Astrocyte (in vitro differentiated cells and primary cell): ENCODE measurements at places on chromosomes 6 and 20. TPM values are rescaled to one million over a fixed set of nuclear protein-coding genes. Genes with fewer than 3 reads are reported as not detected.

- no peak for DNase-seq
Observed at GRCh38 chr6:167397712-167398111, 72.8 kb downstream of the TTLL2 start.

DNA sequence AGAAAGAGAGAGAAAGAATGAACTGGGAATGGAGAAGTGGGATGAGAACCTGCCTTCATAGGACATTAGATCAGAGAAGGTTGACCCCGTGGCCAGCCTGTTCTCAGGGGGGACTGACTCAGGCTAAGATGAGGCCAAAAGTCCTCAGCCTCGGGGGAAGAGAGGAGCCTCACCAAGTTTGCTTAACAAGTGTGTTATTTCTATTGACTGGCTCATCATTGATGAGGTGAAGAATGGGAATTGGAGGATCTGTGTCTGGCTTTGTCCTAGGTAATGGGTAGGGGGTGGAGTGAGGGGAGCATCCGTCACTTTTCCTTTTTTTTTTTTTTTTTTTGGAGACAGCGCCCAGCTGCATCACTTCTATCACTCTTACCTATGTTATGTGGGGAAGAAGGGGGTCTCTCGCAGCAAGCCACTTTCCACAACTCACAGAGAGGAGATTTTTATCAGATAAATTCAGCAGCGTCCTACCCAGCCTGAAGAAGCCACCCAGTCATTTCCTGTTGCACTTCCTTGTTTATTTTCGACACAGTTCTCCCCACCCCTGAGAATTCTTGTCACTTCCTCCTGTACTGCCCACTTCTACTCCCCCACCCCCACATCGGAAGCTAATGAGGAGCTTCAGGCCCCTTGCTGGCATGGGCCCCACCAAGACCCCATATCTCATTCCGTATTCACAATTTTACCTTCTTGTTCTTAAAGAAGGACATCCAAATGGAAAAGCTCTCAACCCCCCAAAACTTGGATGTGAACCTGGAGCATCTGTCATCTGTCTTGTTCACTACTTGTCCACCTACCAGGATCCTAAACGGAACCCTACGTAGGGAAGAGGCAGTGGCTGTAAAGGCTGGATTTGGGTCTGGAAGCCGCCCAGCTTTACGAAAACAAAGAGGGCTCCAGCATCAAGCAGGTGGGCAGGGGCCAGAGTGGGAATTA, 2.8 kb upstream of the RNASET2 start:
- DNase-seq: no peak

Gene SLC13A3
- 0.50 and 0.66 TPM in 2 replicates for total RNA-seq

DNA sequence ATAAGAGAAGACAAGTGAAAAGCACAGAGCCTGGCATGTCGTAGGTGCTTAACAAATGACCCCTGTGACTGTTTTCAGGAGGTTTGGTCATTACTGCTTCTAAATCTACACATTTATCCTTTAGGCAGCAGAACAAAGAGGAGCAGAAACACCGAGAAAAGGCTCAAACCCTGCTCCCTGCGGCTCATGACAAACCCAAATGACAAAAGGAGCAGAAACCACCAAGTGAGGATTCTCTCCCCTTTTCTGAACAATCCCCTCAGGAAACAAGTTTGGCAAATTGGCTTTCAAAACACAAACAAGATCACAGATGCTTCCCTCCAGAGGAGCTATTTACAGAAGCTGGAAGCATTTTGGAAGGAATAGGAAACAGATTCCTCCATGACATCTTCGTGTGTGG, 15.8 kb upstream of the SIRPG start:
- no peak for DNase-seq

DNA sequence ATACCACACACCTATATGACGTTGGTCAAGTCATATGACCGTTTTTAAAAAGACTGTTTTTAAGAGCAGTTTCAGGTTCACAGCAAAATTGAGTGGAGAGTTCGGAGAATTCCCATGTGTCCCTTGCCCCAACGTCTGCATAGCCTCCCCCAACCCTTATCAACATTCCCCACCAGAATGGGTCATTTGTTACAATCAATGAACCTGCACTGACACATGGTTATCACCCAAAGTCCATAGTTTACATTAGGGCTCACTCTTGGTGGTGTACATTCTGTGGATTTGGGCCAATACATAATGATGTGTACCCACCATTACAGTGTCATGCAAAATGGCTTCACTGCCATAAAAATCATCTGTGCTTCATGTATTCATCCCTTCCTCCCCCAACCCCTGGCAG, 52.0 kb downstream of the ZBTB2 start:
- no peak for DNase-seq

DNA sequence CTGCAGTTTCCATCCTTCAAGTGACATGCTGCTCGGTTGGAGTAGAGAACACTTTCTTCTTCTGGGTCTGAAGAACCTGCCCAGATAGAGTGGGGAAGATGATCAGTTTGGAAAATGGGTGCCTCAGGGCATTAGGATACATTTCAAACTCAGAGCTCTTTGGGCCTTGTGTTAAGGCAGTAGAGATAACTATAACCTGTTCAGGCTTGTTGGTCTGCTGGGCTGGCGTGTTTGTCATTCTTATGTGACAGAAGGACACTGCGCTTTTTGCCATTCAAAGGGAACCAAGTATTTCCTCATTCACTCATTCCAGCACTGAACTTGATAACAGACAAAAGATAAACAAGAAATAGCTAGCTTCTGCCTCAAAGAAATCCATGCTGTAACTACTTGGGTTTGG, 3.8 kb downstream of the TOMM34 start:
- DNase-seq: no peak

DNA sequence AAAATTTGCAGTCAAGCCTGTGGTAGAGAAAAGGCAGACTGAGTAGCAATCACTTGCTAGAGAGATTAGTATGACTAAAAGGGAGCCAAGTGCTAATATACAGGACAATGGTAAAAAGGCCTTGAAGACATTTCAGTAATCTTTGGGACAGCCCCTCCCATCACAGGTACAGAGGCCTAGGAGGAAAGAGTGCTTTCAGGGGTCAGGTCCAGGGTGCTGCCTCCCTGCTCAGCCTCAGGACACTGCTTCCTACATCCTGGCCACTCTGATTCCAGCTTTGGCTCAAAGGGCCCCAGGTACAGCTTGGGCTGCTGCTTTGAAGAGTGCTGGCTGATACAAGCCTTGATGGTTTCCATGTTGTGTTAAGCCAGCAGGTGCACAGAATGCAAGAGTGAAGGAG, 543.5 kb downstream of the MMUT start:
- no peak for DNase-seq

DNA sequence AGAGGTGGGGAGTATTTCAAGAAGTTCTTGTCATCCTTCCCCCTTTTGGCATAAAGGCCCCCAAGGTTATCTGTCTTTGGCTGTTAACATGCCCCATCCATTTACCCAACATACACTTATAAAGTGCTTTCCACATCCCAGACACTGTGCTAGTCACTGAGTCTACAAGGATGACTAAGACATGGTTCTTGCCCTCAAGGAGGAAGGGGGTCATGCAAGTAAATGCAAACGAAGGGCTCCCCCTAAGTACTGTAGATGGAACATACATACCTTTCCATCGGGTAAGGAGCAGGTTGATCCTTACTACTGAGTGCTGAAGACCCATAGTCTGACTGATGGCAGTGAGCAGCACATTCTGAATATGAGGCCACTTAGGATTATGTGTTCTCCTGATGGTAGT, 38.3 kb downstream of the HECA start:
- DNase-seq: no peak

GRCh38 chr20:58980711-58981627, at the start of gene NELFCD:
Gene NELFCD (plus strand): TSS chr20:58981256. CDS start chr20:58981310, 54 bp downstream.
- peak; percentile 49 for DNase-seq

DNA sequence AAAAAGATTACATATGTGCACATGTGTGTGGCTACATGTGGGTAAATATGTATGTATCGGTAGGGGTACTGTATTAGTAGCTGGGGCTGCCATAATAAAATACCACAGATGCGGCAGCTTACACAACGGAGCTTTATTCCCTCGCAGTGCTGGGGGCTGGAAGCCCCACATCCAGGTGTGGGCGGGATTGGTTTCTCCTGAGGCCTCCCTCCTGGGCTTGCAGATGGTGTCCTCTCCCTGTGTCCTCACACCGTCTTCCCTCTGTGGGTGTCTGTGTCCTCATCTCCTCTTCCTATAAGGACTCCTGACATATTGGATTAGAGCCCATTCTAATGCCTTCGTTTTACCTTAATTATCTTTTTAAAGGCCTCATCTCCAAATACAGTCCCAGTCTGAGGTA, 97.7 kb downstream of the LY86 start:
- DNase-seq: no peak

DNA sequence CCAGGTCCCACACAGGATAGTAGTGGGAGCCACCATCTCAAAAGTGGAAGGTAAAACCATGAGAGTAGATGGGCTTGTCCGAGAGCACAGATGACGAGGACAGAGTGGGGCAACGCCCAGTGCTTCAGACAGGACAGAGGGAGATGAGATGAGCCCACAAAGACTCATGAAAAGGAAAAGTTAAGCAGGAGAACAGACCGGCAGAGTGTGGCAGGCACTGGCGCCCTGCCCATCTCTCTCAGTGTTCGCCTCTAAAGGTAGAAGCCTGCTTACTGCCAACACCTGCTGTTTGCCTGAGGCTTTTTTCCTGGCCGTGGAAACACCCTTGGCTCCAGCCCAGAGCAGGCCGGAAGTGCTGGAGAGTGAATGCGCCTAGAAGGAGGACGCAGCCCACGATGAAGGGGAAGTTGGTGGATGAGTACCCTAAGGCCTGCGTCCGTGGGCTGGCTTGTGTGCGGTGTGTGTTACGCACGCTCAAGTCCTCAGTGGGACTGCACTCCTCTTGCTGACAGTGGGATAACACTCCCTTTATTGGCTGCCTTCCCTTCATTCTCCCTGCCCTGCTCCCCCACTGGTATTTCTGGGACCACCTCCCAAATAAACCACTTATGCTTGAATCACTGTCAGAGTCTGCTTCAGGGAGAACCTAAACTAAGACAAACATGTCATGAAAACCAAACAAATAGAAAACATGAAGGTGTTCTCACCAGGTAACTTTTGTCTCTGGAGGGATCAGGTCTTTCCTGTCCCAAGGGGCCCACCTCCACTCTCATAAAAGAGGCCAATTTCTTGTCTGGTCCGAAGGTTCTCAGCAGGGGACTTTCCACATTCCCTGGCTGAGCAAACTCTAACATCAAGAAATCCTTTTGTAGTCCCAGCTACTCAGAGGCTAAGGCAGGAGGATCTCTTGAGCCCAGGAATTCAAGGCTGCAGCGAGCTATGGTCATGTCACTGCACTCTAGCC, 9.1 kb upstream of the FOXP4 start:
- no peak for DNase-seq

- peak; percentile 94 for DNase-seq
Observed at GRCh38 chr20:24651171-24651975, 181.9 kb downstream of the SYNDIG1 start.

Gene AGER
- total RNA-seq: 7.5 and 9.9 TPM in 2 replicates

DNA sequence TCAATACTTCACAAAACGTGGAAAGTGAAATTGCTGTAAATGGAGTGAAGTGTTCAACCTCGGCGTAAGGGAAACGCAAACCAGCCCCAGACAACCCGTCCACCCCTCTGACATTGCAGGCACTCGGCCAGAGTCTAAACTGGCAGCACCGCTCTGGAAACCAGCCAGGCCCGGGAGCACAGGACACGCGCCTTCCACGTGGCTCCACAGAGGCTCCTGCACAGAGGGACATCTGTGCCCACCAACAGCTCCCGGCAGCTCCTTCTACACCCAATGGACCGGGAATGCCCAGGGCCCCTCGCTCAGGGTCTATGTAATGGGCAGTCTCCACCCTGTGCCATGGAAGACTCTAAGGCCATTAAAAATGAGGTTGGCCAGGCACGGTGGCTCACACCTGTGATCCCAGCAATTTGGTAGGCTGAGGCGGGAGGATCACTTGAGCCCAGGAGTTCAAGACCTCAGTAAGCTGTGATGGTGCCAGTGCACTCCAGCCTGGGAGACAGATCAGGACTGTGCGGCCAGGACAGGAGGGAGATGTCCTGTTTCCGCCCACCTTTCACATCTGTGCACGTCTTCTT, 3.4 kb upstream of the HELZ2 start:
- no peak for DNase-seq

DNA sequence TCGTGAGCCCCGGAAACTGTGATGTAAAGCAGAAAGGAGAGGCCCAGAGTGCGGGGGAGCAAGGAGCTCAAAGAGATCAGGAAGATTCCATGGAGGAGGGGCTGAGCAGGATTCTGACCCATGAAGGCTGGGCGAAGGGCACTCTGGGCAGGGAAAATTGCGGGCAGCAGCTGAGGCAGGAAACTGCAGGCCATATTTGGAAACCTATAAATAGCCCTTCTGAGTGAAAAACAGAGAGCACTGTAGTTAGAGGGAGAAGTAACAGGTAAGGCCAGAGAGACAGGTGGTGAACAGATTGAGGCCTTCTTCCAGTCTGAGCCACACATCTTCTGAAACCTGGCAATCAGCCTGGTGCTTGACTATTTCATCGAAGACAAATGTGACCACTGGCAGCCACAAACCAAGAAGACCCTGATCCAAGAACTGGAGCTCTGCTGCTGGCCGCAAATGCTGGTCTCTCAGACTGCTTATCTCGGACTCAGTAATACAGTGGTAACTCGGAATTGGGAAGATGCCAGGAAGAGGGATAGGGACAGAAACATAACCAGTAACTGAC, 14.1 kb upstream of the BEND3 start:
- peak; percentile 54 for DNase-seq

- no peak for DNase-seq
Observed at GRCh38 chr6:164102693-164103092, 688.2 kb downstream of the QKI start.

DNA sequence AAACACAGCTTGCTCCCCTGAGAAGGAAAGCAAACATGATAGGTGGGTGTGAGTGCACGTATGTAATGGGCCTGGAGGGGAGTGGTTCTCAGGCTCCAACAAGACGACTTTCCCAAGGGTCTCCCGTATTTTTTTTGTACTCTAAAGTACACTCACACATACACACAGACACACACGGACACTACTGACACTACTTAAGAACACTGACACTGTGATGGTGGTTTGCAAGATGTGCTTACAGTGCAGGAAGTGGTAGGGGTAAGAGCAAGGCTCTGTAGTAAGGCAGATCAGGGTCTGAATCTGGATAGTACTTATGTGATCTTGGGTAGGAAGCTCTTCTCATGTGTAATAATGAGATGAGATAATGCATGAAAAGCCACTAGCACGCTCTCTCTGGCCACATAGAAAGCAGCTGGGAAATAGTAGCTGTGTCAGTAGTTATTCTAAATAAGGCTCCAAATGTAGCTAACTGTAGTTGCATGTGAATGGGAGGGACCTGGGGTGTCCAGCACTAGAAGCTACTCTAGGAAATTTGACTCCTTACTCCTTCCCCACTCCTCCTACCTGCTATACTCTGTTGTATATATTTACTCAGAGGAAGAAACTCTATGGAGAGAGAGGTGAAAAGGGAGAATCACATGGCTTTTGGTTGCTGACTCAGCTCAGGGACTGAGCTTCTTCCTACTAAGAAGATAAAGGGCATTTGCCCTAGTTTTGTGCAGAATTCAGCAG, 8.4 kb upstream of the ZBTB24 start:
- DNase-seq: peak; percentile 16

GRCh38 chr6:170537329-170537728, 15.8 kb downstream of the PSMB1 start:
- no peak for DNase-seq

Gene CGA
- total RNA-seq: 1.5 and 2.0 TPM in 2 replicates

GRCh38 chr6:14386668-14387067, 269.1 kb downstream of the CD83 start:
- DNase-seq: no peak

GRCh38 chr6:146026873-146027272, 2.0 kb upstream of the GRM1 start:
- no peak for DNase-seq
